ENCODE measurements at places on chromosomes 2 and 18.

DNA sequence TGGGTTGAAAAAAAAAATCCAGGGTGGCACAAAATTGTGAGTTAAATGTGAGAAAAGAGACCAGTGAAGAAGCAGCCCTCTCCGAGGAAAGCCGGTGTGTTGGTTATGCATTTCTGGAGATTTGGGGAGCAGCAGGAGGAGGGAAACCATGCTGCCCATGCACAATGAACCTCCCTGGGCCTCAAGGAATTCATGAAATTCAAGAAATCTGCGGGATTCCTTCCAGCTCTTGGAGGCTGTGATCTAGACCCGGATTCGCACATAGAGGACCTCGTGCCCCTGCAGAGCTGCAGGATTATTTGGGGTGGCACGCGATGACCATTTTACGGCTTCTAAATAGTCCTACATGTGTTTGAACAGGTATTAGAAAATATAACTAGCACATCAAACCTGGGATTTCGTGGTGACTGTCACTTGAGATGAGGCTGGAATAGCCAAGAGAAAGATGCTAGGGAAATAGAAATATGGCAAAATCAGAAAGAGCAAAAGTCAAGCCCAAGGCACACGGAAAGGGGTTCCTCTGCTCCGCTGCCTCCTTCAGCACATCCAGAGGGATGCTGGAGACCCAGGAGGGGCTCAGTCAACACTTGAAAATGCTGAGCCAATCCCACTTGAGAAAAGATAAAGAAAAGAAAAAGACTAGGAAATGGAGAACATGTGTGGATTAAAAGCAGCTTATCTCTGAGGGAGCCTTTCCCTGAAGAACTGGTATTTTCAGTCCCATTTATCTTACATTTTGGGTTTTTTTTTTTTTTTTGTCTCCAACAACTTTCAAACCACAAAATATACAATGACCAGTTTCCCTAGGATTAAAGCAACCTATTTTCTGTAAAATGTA, 22.0 kb downstream of the KCTD1 start:
- DNase-seq = no peak

DNA sequence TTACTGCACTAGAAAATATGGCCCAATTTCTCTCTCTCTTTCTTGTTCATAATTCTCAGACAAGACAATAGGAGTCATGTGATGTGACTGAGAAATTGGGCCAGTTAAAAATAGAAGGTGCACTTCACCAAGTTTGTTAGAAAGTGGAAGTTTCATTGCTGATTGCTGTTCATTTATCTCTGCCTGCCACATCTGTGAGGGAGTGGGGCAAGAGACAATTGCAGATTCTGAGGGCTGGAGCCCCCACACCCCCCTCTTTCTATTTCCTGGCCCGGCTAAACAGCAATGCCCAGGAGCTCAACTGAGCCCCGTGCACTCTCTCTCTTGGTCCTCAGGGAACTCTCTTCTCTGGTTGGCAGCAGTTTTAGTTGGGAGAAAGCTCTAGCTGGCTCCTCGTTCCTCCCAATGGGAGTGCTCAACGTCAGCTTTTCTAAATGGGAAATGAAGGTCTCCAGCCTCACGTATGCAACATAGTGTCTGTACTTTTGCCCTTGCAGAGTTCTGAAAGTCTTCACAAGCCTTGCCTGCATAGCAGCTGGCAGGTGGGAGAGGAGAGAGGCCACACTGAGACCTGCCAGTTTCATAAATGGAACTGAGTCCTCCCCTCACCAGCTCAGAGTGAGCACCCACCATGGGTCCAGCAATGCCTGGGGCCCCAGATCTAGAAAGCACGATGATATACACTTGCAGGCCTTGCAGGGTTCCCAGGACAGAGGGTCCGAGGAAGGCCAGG, 115.7 kb downstream of the MYCN start:
- no peak for DNase-seq

DNA sequence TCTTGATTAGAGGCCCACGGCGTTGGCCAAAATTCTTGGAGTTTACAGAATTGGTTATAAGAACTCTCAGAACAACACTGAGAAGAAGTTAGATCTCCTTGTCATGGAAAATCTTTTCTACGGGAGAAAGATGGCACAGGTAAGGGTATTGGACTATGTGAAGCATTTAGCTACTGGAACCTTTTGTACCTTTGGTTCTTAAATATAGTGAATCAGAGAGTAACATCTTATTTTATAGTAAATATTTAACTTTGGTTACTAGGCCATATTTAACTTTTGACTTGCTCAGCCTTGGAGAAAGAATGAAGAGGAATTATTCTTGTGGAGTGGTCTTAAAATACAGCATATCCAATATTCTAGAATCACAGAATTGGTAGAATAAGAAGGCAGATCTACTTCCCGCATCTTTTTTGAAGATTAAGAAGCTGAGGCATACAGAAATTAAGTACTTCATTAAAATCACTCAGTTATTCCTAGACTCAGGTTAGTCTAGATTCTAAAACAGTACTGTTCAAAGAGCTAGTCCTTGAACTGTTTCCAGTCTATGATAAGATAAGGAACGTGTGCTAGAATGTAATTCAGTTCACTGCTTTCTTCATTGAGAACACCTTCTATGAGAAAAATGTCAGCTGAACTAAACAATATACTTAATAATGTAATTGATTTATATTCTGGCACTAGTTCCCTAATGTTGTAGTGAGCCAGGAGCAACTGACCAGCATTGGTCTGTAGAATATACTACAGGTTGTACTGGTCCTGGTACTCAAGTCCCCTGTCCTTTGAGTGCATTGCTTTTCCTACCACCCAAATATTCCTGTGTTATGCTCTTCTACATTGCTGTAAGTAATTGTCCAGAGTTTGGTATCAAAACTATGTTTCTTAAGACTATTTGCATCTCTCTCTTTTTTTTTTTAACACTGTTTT, 53.7 kb upstream of the PTH2R start:
- DNase-seq = no peak

DNA sequence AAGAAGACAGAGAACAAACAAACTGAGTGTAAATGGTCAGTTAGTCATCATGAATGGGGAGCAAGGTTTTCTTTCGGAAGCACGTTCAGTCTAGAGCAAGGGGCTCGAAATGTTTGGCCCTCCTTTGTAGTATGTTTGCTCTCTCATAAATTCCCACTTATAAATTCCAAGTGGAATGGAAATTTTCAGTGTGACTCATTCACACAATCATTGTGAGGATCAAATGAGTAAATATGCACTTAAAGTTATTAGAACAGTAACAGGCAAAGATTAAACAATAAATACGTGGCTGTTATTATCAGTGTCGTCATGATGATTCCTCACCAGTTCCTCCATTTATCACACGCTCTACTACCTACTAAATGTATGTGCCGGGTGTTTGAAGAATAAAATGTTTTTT, 10.5 kb downstream of the CNGA3 start:
- DNase-seq = no peak

DNA sequence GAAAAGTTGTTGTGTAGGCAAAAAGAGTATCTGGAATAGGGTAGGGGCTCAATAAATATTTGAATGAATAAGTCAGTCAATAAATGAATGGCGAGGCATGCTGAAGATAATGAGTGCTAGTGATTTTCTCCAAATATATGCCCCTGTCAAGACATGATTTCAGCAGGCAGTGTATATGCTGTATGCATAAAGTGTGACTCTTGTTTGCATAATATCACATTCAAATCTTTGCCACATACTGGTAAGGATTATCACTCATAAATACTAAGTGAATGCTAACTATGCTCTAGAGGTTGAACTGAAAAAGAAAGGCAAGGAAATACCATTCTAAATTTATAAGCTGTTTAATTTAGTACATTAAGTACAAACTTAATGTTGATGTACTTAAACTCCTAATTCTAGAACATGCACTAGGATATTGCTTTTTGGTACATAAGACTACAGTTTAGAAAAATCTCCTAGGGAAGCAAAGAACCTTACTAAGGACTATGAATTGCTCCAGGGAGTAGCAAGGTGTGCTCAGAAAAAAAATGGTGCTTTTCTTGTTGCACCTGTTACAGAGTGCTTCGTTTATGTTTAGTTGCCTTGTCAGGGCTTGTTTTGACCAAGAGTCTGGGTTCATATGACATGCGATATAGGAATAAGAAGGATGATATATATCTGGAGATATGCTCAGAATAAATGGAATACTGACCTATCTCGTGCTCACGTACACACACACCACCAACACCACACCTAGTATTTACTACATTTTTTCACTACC, 224.0 kb upstream of the TANK start:
- no peak for DNase-seq

GRCh38 chr2:37414470-37414949, 70.1 kb downstream of the QPCT start:
- no peak for DNase-seq

GRCh38 chr2:56334622-56335021, 150.8 kb downstream of the CCDC85A start:
- DNase-seq = no peak

- DNase-seq = no peak
Observed at GRCh38 chr18:30004965-30005364, 1037.6 kb downstream of the DSC3 start.

DNA sequence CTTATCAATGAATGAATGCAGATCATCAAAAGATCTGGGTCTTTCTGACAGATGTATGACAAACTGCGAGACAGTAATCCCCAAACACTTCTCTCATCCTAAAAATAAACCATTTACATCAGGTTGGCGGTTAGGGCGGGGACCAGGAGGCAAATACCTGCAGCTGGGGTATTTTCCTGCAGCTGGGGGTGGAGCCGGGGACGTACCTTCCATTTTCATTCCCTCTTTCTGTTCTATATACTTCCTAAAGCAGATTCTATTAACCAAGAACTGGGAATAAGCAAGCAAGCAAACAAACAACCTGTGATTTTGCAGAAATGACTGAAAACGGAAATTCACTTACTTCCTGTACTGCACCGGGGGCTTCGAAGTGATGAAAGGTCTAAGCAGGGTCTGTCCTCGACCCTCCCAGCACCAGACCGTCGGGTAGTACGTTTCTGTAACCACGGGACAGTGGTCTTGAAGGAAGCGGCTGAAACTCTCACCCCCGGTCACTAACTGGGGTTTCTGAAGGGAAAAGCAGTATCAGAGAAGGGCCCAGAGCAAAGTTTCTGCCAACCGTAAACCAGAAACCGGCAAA, 1.2 kb downstream of the ABHD3 start:
- DNase-seq = no peak

- no peak for DNase-seq
Observed at GRCh38 chr2:138101718-138102117, 137.4 kb downstream of the HNMT start.

GRCh38 chr2:7437141-7437540, 519.9 kb downstream of the RNF144A start:
- no peak for DNase-seq

- DNase-seq = no peak
Observed at GRCh38 chr18:55083461-55083860, 124.2 kb upstream of the CCDC68 start.
